Activated gamma-delta T cell treated with Interleukin-2 at 50 U/mL for 16 hours (primary cell): ENCODE measurements at places on chromosomes 12 and 14.

DNA sequence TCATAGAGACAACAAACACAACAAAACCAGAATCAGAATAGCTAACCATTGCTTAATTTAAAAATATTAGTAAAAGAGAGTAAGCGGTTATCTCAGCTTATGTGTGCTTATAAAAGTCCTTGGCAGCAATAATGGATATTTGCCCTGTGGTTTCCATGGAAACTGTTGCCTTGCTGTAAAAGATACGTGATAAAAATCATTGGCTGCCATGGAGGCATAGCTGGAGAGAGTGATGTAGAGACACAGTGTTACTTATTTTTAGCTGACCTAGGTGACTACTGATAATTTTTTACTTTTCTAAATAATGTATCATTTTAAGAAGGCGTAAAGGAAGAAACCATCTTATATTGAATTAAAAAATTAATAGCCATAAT, 92.9 kb downstream of the ERC1 start:
- no peak for DNase-seq

GRCh38 chr12:11693601-11694000, 44.1 kb downstream of the ETV6 start:
- DNase-seq = no peak

DNA sequence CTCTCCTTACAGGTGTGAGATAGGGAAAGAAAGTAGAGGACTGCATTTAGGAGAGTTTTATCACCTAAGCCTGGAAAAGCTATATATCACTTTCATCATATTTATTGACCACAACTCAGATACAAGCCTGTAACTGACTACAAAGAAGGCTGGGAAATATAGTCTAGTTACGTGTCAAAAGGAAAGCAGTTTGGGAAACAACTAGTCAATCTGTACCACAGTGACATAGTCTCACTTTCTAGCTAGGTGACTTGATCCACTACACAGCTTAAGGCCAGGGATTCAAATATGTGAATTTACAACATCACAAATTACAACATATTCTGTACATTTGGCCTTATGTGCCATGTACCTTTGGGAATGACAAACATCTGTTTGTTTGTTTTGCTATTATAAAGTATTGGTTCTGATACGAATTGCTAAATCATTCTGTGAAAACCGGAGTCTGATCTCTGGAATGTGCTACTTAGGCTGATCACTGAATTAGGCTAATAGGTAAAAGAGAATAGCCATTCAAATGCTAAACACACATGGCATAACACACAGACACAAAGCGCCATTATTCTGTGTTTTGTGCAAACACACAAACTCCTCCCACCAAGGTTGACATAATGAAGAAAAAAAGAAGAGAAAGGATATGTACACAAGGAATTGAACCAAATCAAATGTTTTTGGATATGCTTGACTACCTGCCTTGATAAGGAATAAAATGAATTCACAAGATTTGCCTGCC, 279.8 kb downstream of the DUSP6 start:
- DNase-seq = no peak

- DNase-seq = no peak
Observed at GRCh38 chr12:23084236-23084995, 459.4 kb downstream of the ETNK1 start.

DNA sequence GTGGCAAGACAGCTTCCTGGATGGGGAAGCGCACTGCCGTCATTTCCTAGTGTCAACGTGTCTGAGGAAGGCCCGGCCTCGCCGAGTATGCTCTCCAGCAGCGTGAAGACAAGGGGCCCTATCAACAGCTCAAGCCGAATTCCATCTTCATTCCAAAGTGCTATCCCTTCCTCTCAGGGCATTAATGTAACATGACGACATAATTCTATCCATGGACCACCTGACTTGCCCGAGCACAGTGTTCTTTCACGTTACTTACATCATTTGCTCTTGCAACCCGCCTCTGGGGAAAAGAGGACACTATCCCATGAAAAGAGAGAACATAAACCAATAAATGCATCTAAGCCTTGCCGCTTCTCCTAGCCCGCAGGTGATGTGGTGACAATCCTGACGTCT, 22.9 kb downstream of the CCDC92 start:
- DNase-seq = no peak

DNA sequence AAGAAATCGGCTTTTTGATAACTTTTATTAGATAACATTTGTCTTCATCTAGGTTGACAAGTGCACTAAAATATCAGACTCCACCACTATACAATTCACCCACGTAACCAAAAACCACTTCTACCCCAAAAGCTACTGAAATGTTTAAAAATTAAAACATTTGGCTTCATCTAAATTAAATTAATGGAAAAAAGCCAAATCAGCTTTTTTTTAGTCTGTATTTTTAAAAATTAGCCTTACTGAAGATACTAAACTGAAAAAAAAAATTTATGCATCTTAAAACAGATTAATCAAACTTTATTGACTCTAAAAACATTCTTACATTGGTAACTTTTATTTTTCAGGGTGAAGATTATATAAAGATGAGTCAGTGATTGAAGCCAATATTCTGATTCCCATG, 30.0 kb downstream of the CREBL2 start:
- no peak for DNase-seq

- DNase-seq = no peak
Observed at GRCh38 chr12:112252184-112252583, 126.8 kb downstream of the TRAFD1 start.

DNA sequence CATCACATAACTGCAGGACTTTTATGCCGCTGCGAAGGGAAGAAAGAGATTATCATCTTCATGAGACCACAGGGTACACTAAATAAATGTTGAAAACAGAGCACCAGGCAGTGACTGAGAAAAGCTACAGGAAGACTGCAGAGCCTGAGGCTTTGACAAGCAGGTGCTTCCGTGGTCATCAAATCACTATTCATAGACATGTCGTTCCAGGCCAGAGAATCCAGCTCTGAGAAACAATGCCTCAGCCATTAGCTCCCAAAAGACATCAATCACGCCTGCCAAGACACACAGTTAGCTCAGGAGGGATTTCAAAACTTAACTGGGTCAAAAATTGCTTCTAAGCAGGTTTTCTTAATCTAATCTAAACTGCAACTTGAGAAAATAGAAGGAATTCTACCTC, 47.2 kb upstream of the GARIN6 start:
- DNase-seq = no peak

DNA sequence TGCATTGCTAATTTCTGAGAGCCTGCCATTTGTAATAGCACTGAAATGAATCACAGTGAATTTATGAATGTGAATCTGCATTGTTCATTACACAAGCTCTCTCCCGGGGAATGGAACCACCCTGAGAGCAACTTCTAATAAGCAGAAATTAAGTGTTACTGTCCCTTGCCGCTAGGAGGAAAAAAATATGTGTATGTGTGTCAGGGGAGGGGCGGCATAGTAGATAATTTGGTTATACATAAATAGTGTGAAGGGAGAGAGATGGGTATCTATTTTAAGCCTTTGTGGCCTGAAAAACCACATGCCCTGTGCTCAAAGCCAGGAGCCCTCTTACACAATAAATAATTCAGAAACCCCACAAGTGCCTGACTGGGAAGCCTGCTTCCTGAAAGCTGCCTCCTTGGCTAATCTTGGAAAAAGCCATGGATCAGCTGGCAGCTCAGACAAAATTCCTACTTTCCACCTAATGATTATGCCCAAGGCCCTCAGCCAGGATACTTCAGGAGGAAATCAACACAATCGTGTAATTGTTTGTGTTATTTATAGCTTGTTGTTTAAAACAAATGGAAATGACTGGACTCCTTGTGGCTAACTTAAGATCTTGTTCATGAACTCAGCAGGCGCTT, 366.2 kb upstream of the KITLG start:
- no peak for DNase-seq

DNA sequence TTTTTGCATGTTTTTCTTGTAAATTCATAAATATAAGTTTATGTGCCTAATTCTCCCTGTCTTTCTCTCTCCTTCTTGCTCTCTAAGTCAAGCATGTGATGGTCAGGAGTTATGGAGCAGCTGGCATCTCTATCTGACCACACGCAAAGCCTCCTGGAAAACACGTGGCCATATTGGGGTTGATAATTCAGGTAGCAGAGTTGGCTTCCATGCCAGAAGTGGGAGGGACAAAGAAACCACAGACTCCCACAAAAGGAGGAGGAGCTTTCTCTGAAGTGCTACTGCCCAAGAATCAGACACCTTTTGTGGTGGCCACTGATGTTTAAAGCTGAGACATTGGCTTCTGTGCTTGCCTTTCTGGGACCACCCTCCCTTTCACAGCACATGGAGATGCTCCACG, 517.6 kb upstream of the TMEM132C start:
- DNase-seq = no peak

DNA sequence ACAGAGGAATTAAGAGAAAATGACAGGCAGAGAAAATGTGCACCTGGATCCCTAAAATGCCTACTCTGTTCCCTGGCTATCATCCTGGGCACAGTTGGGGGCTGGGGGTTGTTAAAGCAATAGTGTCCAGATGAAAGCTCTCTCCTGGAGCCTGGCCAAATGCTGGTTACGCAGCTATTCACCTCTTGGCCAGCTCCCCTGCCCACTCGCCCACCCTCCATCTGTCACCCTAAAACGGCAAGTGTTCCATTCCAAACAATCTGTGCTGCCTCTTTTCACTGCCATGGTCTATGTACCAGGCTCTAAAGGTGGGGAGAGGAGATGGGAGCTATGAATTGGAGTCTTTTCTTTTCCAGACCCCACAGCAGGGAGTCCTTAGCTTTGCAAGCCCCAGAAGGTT, 24.7 kb upstream of the NPFF start:
- DNase-seq = no peak

GRCh38 chr14:104019806-104020205, 65.7 kb upstream of the ASPG start:
- no peak for DNase-seq
